ENCODE measurements at places on chromosomes 11 and 22.

DNA sequence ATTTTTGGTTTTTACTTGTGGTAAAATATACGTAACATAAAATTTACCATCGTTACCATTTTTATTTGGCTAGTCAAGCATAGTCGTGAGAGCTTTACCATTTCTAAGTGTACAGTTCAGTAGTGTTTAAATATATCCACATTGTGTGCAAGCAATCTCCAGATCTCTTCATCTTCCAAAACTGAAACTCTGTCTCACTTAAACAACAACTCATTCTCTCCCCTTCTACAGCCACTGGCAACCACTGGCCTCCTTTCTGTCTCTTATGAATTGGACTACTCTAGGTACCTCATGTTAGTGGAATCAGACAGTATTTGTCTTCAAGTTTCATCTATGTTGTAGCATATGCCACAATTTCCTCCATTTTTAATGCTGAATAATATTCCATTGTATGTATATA is 37.4 kb downstream of the SMC1B start:
- DNase-seq, result no peak

GRCh38 chr11:91998481-91998880 is 226.1 kb upstream of the FAT3 start:
- peak; percentile 77 for DNase-seq

DNA sequence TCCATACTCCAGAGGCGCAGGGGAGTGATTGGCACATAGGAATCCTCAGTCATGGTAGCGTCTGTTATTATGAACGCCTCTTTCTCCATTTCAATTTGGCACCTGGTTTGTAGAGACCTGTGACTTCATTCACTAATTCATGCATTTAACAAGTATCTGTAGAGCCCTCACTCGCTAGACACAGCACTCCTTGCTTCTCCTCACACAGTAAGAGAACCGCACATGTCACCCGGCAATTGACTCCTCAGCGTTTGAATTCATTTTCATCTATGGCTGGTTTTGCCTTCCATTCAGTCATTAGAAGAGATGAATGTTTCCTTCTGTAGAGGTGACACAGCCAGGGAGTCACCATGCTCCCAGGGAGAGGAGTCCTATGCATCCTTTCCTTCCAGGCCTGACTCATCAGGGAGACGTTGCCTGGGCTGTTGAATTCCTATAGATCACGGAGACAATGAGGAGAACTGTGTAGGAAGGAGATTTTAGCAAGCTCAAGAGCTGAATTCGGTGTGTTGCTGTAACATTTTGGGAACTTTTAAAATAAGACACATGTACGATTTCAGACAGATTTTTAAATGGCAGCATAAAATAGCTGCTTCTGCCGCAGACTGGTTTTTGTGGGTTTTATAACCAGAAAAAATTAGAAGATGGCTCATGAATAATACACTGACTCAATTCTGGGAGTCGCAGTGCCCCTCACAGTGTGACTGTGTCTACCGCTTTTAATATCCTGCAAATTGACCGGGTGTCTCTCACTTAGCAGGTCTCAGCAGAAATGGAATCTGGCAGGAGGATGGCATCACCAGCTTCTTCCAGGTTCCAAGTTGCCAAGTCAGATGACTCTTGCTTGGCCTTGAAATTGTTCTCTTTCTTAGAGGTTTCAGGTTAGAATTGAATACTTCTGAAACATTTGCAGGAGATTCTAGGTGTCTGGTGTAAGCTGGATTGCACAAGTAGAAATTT is 44.4 kb upstream of the CLMP start:
- DNase-seq, result no peak

DNA sequence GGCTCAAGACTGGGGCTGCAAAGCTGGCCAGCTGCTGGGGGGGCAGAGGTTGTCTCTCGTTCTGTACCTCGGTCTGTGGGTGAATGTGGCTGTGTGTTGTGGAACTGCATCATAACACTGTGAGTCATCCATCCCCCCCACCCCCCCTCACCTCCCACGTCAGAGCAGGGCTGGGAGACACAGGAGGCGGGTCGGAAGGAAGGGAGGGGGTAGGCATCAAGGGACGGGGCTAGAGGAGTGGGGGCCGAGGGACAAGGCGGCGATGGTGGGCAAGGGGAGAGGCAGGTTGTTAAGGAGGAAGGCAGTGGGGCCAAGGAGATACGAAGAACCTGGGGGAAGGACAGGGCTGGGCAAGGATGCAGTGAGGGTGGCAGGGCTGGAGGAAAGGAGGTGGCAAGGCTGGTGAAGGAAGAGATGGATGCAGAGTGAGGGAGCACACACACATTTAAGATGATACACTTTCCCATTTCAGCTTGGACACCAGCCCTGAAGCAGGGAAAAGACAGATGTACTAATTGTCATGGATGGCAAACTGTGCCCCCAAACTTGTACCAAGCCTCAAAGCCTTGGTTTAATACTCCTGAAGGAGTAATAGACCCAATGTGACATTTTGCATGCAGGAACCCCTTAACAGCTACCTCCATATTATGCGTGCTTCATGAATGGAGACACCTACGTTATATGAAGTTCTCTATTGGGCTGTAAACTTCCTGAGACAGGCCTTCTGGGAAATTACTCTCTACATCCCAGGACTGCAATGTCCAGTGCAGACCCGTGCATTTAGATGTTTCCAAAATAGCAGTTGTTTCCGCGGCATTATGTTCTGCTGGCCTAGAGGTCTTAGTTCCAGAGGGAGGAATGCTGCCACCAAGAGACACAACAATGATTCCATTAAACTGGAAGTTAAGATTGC is at the start of gene YPEL4:
TSS of gene YPEL4 (minus strand) at position 87 of the 913 bp plus-strand sequence. CDS start 2,805 bp downstream, outside the sequence.
- peak; percentile 71 for DNase-seq

GRCh38 chr11:130448416-130449309 is at the start of gene ADAMTS15:
Gene ADAMTS15 (plus strand): TSS chr11:130448645. CDS start chr11:130448974, 329 bp downstream.
- DNase-seq, result peak; percentile 75

- no peak for DNase-seq
Measured at GRCh38 chr11:43842021-43842420, 38.6 kb upstream of the ALKBH3 start.

GRCh38 chr11:119788096-119788883 is 59.3 kb upstream of the NECTIN1 start:
- DNase-seq, result no peak

DNA sequence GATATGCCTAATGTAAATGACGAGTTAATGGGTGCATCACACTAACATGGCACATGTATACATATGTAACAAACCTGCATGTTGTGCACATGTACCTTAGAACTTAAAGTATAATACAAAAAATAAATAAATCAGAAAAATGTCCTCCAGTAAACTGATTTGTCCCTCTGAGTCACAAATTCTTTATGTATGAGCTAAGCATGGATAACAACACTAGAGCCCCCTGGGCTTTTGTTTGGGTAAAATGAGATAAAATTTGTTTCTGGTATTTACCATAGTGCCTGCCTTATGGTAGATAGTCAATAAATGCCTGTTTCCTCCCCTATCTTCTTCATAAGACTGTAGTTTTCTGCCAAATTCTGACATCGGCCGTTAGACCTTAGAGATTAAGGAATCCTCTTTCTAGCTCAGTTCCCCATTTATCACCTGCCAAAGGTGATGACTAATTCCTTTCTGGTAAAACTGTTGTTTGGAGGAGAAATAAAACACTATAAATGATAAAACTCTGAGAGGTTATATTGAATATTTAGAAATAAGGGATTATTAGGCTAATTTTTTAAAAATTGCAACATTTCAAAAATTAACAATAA is 43.6 kb upstream of the LUZP2 start:
- no peak for DNase-seq

All from NCI-H1417 (cell line).